ENCODE measurements at places on chromosomes 7 and 10.

DNA sequence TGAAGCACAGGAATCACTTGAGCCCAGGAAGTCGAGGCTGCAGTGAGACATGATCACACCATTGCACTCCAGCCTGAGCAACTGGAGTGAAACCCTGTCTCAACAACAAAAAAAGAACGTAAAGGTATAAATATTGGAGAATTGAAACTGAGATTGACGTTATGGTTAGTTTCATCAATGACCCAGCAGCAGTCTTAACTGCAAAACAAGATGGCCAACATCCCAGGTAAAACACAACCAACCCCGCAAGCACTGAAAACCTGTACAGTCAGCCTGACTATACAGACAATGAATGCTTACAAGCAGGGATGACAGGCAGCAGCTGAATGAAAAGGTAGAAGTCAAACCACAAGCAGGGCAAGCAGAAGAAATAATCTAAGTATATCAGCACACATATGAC, 34.7 kb downstream of the WAPL start:
- DNase-seq = no peak

DNA sequence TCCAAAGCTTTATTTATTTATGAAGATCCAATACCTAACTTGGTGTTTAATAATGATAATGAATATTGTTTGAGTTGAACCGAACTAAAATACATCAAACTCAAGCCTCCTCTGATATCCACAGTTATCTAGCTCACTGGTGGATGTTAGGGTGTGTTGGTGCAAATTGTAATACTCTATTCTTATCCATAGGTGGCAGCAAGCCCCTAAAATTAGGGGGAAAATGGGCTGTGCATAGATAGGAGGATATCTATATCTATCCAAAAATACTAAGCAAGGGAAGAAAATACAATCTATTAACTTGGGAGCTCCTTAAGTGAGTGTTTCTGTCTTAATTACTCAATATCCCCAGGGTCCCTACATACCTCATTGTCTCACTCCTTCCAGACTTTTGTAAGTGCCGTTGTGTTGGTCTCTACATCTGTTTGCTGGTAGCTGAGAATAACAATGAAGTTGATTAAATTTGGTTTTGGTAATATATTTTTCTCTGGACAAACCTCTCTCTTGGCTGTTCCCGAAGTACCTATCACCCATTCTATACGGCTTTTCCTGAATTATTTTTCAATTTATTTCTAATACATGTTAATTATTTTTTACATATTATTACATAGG, 55.0 kb upstream of the VWDE start:
- DNase-seq = peak; percentile 58

GRCh38 chr7:152600266-152600665, 75.7 kb downstream of the XRCC2 start:
- DNase-seq = no peak

- DNase-seq = no peak
Measured at GRCh38 chr10:124039483-124040013, 53.9 kb downstream of the CHST15 start.

- DNase-seq = no peak
Measured at GRCh38 chr10:49325916-49326783, 27.2 kb downstream of the C10orf71 start.

DNA sequence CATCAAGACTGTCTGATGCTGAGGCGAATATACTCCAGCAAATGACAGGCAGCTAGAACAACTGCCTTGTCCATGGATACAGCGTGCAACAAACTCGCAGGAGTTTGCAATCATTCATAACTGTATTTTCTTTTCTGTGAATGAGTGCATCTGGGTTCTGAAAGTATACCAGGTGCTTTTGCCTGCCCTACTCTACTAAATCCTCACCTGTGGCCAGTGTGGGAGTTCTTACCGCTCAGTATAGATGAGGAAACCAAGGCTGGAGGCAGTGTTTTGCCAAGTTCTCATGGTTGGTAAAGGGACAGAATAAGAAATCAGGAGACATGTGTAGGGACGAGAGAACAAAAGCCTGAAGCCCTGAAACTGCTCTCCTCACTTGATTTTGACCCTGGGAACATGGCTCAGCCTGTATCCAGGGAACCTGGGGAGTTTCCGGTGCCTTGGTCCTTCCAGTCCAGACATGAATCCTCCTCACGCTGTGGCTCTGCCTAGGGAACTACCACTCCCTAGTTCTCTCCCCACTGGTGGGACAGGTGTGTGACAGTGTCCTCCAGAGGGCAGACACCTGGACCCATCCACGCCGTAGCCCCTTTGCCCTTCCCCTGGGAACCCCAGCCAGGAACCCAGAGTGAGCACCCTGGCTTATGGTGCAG, 142.0 kb downstream of the CDH23 start:
- DNase-seq = no peak

- no peak for DNase-seq
Measured at GRCh38 chr10:71516890-71517289, 120.2 kb downstream of the CDH23 start.

GRCh38 chr10:31549896-31550295, 230.9 kb downstream of the ZEB1 start:
- DNase-seq = peak; percentile 65

DNA sequence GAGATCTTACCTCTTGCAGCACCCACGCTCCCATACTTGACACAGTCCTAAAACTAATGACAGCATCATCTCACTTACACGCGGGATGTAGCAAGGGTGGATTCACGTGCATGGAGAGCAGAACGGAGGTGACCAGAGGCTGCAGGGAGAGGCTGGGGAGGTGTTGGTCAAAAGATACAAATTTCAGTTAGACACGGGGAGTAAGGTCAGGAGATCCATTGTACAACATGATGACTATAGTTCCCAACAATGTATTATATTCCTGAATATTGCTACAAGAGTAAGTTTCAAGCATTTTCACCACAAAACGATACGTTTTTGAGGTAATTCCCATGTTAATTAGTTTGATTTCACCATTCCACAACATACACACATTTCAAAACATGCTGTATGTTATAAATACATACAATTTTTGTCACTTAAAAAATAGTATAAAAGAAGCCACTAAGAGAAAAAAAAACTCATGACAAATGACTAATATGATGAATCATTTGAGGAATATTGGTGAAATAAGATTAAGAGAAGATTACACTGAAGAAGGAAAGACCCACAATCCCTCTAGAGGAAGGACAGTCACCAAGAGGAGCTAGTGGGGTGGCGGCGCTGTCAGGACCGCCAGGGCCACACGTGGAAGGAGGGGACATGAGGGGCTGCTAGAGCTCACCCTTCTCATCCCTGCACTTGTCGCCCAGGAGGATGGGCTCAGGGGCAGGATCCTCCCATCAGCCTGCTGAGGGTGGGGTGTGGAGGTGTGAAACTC, 49.4 kb upstream of the EGFR start:
- DNase-seq = no peak

DNA sequence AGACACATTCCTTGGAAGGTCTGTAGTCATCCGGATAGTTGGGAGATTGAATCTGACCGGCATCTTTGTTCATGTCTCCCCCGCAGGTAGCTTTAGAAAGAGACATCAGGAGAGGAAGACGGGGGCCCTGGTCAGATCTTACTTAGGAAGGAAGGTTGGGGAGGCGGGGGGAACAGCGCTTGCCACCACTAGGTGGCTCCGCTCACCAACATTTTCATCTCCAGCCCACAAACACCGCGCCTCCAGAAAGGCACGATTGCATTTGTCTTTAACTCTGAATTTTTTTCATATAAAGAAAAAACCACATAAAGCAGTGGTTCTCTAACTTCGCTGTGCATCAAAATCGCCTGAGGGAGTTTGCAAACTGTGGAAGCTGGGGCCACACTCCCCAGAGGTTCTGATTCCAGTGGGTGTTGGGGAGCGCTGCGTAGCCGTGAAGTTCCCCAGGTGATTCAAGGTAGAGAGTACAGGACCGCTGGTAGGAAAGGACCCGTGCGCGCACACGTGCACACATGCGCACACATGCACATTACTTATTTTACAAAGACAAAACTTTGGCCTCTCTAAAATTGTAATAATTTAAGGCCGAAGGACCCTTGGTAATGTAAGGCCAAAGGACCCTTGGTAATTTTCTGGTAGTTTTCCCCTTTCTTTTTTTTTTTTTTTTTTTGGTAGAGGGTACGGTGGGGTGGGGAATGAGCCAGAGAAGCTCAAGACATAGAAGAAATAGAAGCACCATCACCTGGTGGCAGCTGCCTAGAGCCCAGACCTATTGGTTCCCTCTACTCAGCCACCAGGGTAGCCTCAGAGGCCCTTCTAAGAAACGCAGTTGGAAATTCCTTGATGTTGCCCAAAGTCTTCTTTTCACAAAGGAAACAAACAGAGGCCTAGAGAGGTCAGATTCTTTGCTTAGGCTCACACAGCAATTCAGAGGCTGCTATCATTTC, 37.4 kb upstream of the OPALIN start:
- DNase-seq = peak; percentile 81

DNA sequence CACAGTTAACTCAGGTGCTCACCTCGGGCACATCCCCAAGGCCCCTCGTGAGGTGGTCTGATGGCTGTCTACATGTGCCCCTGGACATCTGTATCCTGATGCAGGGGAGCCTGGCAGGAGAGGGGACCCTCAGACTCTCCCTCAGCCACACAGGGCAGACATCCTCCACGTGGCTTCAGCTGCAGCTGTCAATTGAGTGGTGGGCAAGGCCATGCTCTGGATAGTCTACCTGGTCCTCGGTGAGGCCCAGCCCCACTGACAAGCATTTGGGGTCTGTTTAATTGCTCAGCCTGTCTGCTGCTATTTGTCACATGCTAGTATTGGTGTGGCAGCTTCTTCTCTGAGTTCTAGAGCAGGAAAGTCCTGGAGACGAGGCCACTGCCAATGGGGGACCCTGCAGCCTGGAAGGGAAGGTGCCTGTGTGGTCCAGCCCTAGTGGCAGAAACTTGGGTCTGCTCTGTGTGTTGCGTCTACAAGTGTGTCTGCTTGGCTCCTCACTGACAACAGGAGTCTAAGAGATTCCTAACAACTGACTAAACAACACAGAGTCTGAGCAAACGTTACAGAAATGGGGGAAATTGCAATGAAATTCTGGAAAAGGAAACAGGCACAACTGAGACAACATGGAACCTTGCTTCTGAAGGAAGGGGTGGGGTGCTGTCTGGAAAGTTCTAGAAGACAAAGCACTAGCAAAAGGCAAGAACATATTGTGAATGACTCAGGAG, 59.3 kb upstream of the IGFBP3 start:
- peak; percentile 45 for DNase-seq

GRCh38 chr7:150629347-150629746, 2.8 kb downstream of the GIMAP6 start:
- no peak for DNase-seq

DNA sequence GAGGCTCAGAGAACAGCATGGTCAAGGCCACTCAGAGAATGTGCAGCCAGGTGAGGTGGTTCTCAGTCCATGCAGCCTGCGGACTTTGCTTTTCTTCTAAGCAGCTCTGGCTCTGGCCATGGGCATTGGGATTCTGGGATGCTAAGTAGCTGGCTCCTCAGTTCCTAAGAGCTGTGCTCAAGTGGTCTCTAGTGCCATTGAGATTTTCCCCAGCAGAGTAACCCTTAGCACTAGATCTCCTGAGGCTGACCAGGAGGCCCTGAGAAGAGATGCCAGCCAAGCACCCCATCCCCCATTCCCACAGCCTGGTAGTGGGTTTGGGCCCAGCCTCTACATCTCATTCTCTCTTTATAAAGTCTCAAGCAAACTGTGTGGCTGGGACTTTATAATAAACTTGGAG, 77.1 kb downstream of the KCNMA1 start:
- no peak for DNase-seq

- no peak for DNase-seq
Measured at GRCh38 chr7:90384433-90384832, 18.8 kb upstream of the CLDN12 start.

DNA sequence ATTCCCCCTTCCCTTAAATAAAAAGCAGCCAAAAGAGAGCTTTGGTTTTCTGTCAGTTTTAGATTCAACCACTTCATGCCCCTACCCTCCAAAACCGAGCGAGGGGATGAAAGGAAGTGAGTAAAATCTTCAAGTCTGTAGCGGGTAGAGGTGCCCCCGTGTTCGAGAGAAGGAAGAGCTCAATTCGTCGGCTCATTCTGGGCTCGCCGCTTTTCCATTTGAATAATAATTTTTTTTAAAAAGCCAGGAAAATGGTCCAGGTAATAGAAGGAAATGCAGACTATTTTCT, 436.2 kb upstream of the GALNT17 start:
- DNase-seq = peak; percentile 5

- no peak for DNase-seq
Measured at GRCh38 chr7:93977211-93977950, 26.8 kb downstream of the BET1 start.

DNA sequence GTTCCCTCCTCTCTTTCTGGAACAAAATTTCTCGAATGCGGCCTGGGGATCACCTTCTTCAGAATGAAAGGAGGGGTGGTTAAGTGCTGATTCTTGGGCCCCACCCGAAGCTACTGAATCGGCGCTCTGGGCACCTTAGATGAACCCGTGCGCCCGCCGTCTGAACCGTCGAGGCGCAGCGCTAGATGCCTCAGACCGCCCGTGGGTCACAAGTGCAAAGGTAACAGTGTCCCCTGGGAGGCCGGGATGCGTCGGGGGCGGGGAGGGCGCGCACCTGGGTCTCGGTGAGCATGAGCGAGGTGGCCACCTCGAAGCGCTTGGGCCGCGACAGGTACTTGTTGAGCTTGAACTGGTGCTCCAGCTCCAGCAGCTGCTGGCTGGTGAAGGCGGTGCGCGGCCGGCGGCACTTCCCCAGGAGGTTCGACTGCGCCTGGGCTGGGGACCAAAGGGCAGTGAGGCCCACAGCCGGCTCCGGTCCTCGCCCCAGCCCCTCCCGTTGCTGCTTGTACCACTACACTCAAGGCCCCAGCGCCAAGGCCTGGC, 4.2 kb downstream of the MNX1 start:
- no peak for DNase-seq

GRCh38 chr7:43735403-43735801, 6.1 kb upstream of the COA1 start:
- no peak for DNase-seq

DNA sequence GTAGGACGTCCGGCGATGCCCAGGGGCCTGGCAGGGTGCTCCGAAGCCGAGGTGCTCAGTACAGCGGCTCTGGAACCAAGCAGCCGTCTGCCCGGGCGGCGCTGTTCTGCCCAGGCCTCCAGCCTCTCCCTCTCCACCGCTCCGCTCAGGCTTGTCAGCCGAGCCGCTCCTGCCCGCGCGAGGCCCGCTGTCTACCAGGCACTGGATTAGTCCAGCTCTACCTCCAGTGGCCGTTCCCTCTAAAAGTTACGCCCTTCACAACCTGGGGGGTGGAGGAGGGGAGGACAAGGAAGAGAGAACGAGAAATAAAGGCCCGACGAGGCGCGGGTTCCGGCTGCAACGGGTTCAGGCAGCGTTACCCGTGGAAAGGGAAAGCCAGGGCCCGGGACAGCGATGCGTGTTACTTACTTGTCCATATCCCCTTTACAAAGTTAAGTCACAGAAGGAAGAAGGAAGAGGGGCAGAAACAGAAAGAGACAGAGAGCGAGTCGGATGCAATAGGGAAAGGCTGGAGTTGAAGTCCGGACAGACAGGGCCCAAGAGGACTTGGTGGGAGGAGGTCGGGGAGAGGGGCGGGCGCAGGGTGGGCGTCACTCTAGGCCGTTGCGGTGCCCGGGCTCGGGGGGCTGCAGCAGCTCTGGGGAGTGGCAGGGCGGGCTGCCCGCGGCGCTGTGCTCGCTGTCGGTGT, 2.8 kb downstream of the SP8 start:
- no peak for DNase-seq

- no peak for DNase-seq
Measured at GRCh38 chr7:151590071-151590849, 70.6 kb upstream of the RHEB start.

- no peak for DNase-seq
Measured at GRCh38 chr7:4519819-4520520, 162.1 kb upstream of the FOXK1 start.

Measured in fibroblast of pulmonary artery (primary cell).